ENCODE measurements at places on chromosomes 4 and X.

GRCh38 chr4:153064571-153064970 is 128.4 kb downstream of the FHDC1 start:
- no peak for DNase-seq

DNA sequence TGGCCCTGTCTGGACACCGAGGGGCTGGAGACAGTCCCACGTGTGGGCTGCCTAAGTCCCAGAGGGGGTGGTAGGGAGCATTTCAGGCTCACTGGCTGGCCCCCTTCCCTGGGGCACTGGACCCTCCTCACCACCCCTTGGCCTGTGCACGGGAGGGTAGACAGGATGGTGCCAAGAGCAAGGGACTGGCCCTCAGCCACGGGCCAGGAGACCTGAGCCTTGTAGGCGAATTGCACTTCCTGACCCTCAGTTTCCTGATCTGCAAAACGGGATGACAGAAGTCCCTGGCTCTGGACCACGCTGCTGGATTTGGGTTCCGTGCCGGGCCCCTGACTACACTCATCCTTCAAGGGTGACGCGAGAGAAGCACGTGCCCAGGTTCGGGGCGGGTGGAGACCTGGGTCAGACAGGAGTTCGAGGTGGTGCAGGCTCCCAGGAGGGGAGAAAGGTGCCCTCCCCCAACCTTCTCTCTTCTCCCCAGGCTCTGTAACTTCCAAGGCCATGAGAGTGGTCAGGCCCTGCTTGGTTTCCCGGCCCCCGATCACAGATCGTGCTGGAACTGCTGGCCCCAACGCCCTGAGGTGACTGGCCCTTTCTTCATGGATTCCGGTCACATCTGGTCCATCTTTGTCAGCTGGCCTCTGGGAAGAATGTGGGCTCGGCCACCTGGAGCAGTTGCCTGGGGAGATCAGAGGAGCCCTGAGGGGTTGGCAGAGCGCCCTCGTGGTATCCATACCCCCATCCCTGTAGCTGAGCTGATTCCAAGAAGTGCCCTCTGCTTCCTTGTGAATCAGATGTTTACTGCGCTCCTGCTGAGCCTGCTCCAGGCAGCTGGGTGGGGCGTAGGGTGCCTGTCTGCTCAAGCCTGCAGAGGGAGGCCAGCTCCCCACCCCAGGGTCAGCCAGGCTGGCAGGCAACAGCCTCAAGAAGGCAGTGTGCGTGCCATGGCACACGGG is 3.3 kb downstream of the SH3BP2 start:
- peak; percentile 95 for DNase-seq

DNA sequence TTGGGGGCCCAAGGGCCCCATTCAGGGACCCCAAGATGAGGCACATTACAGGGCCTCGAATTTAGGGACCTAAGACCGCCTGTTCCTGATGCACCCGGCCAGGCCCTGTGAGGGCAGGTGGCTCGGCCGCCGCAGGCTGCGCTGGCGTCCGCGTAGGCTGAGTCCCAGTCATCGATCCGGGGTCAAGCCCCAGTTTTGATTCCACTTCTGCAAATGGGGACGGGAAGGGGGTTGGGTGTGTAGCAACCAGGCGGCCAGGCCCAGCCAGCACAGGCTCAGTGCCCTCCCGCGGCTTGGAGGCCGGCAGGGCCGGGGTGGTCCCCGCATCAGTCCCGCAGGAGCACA is 327 bp downstream of the PNPLA4 start:
- no peak for DNase-seq

GRCh38 chrX:139020801-139021200 is 309.3 kb upstream of the FGF13 start:
- DNase-seq: no peak

GRCh38 chrX:40612511-40612910 is 10.7 kb upstream of the MPC1L start:
- DNase-seq: no peak

DNA sequence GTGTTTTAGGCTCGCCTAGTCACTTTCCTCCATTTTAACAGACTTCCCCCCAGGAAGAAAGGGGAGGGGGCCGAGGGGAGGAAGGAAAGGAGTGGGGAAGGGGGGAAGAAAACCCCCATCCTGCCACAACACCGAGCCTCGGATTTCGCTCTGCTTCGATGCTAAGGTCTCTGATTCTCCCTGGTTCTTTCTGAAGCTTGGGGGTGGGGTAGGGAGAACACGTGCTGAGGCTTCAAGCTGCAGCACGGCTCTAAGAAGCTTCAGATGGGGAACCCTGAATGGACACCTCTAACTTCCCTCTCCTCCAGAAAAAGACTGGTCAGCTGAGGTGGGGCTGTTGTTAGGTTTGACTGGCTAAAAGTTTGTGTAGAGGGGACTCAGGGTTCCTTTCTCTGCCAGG is 61.8 kb downstream of the RHOH start:
- no peak for DNase-seq

GRCh38 chr4:16992566-16993225 is 94.3 kb upstream of the LDB2 start:
- no peak for DNase-seq

GRCh38 chr4:106691749-106692148 is 323.2 kb upstream of the GIMD1 start:
- no peak for DNase-seq

GRCh38 chrX:76183289-76184049 is 10.6 kb downstream of the PBDC1 start:
- no peak for DNase-seq

- no peak for DNase-seq
Measured at GRCh38 chr4:8316911-8317351, 47.4 kb downstream of the HTRA3 start.

DNA sequence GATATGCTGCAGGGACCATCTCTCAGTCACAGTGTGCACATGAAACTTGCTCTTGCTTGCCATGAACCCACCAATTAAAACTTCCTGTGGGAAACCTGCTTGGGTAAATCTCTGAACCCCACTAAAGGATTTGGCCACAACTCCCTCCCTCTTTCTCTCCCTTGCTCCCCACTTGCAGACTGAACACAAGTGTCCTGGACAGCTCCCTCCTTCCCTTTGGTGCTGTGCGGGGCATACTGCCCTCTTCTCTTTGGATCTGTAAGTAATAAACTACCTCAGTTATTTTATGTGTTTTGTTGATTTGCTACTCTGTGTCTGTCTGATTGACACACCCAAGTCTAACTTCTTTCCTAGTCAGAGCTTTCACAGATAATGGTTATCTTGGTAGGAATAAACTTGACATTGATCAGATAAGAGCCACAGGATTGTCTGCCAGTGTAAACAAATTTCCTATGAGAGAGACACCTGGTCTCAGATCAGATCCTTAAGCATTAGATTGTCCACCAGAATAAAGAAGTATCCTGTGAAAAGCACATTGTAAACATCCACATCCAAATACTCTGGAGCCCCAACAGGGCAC is 41.8 kb downstream of the SULT1E1 start:
- DNase-seq: no peak

- DNase-seq: no peak
Measured at GRCh38 chr4:128364565-128364964, 77.0 kb upstream of the PGRMC2 start.

GRCh38 chrX:63327788-63328187 is 23.3 kb downstream of the SPIN4 start:
- no peak for DNase-seq

DNA sequence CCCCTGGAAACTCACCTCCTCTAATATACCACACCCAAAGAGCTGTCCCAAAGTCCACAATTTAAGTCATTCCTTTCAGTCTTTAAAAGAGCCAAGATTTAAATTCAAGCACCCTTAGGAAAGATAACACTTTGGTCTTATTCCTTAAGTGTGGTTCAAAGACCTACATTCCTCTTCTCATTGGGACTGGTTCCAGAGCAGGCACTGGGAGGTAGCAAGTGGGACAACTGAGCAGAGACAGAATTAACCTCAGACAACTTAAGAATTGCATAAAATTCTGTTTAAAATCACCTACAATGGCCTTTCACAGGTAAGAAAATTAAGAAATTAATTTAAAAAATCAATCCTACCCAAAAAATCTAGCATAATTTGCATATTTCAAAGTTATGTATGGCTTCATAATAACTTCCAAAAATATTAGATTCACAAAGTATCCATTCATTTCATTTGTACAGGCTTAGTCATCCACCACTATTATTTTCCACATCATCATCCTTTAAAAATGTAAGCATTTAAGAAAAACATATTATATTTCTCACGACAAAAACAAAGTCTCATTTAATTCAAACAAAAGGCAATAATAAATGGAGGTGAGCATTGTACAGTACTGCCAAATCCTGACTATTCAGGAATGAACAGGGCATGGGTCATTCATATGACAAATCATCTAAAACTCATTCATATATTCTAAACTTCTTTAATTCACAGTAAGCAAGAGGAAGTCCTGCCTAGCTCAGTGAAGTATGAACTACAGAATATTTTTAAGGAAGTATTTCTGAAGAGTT is 13.6 kb downstream of the PRSS12 start:
- peak; percentile 43 for DNase-seq

- no peak for DNase-seq
Measured at GRCh38 chrX:49844611-49845010, 15.5 kb downstream of the PAGE4 start.

All from MG63 (cell line).